Endothelial cell (in vitro differentiated cells): ENCODE measurements at places on chromosomes 1 and 21.
A peak's percentile ranks its signal among the peaks of the same experiment; 100 is the strongest.

DNA sequence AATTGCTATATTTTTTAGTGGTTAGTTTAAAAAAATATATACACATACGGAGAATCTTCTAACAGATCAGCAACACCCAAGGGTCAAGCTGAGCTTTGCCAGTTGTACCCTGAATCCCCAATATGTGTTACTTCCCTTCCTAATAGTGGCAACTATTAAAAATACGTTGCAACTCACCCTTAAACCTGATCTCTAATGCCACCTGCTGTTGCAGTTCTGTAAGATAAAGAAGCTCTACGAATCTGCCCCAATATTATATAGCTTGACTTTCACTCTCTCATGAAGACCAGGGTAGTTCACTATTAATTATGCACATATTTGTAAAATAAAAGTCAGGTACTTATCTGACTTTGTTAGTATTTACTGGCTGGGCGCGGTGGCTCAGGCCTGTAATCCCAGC, 58.4 kb downstream of the ASH1L start:
- DNase-seq: no peak

DNA sequence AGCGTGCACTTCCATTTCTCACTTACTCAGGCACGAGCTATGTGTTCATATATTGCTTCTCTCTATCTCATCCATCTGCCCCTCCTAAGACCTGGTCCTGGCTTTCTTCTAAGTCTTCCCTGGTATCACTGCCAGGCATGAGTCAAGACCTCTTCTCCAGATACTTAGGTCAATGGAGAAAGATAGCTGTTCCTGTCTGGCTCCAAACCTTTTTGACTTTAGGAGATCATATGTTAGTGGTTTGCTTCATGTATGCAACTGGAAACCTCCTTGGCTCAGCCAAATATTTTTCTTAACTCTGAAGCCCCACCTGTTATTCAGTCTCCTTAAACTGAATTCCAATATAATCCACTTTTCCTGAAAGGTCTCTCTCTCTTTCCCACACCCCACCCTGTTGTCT, 211.6 kb upstream of the PTBP2 start:
- no peak for DNase-seq

- DNase-seq: no peak
Observed at GRCh38 chr1:201149400-201149799, 4.9 kb downstream of the TMEM9 start.

DNA sequence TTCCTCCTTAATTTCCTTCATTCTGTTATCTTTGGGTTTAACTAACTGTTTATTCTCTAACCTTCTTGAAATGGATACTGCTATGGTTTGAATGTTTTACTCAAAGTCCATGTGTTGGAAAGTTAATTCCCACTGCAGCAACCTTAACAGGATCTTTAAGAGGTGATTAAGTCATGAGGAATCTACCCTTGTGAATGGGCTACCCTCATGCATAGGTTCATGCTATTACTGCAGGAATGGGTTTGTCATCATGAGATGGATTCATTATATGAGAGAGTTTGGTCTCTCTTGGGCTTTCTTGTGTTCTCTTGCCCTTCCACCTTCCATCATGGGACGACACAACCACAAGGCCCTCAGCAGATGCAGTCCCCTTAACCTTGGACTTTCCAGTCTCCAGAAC, 516.9 kb downstream of the ADGRL2 start:
- no peak for DNase-seq

- DNase-seq: no peak
Observed at GRCh38 chr1:238604357-238604756, 713.6 kb upstream of the ZP4 start.

- peak; percentile 49 for DNase-seq
Observed at GRCh38 chr1:185670187-185670627, 64.0 kb upstream of the HMCN1 start.
